Stimulated activated CD8-positive, alpha-beta memory T cell treated with anti-CD3 and anti-CD28 coated beads, Interleukin-12 subunit alpha, Interleukin-12 subunit beta, amount 100 ng/mL, for 4 hours (primary cell): ENCODE measurements at places on chromosomes 2 and 18.

GRCh38 chr2:132953771-132954170, 283.8 kb upstream of the LYPD1 start:
- DNase-seq = no peak

DNA sequence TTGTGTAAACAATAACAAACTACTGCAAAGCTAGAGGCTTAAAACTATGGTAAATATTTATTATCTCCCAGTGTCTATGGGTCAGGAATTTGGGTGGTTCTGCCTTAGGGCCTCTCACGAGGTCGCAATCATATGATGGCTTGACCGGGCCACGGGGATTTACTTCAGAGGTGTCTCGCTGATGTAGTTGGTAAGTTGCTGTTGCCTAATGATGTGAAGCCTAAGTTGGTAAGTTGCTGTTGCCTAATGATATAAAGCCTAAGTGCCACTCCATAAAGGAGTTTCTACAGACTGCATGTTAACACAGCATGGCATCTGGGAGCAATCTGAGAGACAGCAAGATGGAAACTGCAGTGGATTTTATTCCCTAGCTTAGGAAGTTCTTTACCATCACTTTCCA, 35.8 kb downstream of the FMNL2 start:
- no peak for DNase-seq

GRCh38 chr2:81007104-81007503, 702.6 kb upstream of the LRRTM1 start:
- DNase-seq = no peak

DNA sequence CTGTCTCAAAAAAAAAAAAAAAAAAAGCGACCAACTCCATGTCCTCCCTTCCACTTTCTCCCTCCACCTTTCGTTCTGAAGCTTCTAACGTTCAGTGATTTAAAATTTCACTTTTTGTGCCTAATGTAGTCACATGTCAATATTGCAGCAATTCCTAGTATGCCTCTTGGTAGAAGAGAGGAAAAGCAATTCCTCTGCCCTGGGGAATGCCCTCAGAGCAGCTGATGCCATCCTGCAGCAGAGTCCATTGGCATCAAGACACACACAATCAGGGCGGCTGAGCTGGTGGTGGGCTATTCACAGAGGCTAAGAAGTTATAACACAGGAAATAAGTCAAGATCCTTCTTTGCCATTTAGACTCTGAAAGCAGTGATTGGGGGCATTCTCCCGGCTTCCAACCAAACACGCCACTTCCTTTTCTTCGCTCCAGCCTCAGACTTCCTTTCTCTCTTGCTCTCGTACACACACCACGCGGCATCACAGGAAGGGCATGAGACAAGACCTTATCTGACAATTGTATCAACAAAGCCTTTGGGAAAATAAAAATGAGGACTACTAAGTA, 71.9 kb downstream of the MOGAT1 start:
- DNase-seq = no peak

GRCh38 chr2:43020990-43021669, 205.3 kb downstream of the ZFP36L2 start:
- no peak for DNase-seq

DNA sequence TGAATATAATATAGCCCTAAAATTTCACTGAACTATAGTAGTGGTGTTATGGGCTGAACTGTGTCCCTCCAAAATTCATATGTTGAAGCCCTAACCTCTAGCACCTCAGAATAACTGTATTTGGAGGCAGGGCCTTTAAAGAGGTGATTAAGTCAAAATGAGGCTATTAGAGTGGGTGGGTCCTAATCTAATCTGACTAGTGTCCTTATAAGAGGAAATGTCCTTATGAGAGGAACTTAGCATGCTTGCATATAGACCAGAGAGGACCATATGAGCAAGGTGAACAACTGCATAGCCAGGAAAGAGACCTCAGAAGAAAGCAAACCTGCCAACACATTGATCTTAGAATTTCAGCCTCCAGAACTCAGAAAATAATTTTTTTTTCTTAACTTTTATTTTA, 238.4 kb downstream of the ZEB2 start:
- no peak for DNase-seq

- DNase-seq = no peak
These were observed 47.9 kb downstream of the BOLA3 start for GRCh38 chr2:74099835-74100234.

DNA sequence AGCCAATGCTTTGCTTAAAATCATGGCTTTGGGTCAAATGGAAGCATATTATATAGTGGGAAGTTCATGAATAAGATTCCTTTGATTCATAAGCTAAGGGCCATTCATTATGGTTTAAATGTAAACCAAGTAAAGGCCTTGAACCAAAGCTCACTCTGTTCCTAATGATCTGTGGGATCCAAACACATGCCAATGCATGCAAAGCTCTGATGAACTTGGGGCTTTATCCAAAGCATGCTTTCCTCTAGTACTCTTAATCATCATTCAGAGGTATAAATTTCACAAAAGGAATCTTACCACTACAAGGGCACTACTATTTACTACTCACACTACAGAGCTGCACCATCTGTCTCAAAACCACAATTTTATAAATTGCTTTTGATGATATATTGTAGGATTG, 102.8 kb upstream of the RBMS1 start:
- no peak for DNase-seq

DNA sequence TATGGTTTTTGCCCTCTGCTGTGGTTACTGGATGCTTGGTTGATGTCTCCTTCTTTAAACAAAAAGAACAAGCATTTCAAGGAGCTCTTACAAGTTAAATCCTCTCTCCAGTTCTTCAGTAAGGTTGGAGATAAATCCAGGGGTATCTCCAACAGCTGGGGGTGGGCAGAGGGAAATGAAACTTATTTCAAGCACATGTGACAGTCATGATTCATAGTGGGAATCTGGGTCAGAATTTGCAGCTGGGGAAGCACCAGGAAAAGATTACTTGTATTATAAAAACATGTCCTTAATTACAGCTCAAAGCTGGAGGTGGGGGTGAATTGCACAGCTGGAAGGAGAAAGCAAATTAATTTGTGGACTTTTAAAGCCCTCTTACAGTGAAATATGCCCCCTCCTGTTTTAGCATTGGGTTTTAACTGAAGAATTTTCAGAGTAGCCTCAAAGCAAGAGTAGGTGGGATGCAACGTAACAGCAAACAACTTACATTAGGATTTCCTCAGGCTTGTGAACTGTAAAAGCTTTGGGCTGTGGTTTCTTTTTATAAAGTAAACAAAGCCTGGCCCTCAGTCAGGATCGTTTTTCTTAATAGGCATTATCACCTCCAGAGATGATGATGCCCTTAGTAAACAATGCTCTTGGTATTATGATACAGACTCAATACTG, 596.4 kb downstream of the NYAP2 start:
- DNase-seq = no peak

GRCh38 chr2:190443778-190444481, 35.8 kb downstream of the MFSD6 start:
- no peak for DNase-seq

GRCh38 chr2:204871231-204871953, 326.1 kb downstream of the PARD3B start:
- no peak for DNase-seq

- DNase-seq = no peak
These were observed 303.9 kb downstream of the GBX2 start for GRCh38 chr2:235864302-235864701.

DNA sequence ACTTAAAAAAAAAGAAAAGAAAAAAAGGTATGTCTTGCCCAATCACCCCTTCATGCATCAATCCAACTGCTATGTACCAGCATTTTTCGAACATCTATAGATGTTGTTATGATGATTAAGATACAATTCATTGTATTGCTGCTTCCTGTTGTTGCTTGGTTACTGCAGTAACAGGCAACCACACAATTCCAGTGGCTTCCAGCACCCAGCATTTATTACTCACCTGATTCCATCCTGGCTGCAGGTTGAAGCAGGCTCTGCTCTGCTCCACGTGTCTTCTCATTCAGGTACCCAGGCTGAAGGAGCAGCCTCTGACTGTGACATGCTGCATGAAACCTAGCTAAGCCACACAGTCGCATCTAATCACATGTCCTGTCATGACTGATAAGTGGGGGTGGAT, 196.9 kb downstream of the INO80D start:
- no peak for DNase-seq

DNA sequence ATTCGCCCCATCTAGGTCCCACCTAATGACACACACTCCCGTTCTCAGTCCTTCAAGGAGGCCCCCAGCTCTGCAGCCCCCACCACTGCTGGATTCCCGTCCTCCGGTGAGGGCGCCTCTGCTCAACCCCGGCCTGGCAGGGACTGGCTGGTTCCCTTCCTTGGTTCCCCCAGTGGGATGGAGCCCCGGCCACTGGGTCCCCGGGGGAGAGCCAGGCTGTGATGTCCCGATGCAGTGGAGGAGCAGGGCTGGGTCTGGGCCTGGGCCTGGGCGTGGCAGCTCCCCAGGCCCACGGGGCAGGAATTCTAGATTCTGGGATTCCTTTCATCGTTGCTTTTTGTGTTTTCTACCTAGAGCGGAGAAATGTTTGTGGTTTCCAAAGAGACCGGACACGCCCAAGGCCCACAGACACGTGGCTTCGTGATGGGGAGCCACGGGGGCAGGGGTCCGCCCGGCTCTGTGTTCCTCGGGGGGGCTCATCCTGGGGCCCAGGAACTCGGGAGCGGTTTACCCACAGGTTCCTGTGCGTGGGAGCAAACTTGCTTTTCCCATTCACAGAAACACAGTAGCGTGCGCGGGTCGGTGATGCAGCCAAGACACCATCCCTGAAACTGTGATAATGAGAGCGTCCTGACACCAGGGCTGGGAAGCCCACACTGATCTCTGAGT, 67.0 kb downstream of the SLC66A2 start:
- DNase-seq = no peak
